AML-193 (cell line): ENCODE measurements at places on chromosomes 6 and 20.

DNA sequence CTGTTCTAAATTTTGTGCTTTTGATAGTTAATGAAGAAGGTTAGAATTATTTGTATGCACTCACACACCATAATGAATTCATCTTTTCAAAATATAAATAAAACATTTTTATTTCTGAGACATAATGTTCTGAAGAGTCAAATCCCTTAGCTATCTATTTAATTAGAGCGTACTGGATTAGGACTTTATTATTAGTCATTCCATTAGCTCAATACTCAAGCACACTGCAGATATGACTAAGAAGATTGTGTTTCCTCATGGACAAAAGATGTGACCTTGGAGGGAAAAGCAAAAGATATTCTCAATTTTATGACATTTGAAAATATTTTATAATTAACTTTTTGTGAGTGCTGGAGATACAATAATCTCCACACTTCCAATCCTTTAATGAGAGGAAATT lies 666.4 kb downstream of the CD109 start:
- DNase-seq, result no peak

- DNase-seq, result no peak
Measured at GRCh38 chr6:164015088-164015484, 600.6 kb downstream of the QKI start.

GRCh38 chr6:99661870-99662269 lies 55.2 kb downstream of the PRDM13 start:
- DNase-seq, result no peak

GRCh38 chr6:43758617-43759050 lies 11.4 kb upstream of the VEGFA start:
- DNase-seq, result peak; percentile 47

DNA sequence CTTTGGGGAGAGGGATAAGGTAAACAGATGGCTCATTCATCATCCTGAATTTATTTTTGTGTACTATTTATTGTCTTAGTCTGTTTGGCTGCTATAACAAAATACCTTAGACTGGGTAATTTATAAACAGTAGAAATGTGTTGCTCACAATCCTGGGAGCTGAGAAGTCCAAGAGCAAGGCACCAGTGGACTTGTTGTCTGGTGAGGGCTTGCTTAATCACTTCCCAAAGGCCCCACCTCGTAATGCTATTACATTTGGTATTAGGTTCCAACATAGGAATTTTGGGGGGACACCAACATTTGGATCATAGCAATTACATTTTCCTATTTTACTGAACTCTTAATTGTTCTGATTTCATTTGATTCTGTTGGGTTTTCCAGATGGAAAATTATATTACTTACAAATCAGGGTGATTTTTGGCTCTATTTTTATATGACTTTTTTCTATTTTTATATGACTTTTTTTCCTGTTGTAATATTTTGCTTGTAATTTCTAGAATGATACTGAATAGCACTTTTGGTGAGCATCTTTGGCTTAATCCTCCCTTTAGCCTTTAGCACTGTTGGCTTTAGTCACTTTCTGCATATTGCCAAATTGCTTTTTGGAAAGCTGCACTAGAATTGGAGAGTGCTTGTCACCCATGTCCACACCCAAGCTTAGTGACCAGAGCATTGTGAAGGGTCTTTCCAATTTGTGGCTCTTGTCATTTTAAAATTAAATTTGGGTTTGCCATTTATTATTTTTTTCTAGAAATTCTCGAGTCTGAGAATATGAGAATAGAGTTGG lies 43.7 kb upstream of the TULP4 start:
- DNase-seq, result no peak

DNA sequence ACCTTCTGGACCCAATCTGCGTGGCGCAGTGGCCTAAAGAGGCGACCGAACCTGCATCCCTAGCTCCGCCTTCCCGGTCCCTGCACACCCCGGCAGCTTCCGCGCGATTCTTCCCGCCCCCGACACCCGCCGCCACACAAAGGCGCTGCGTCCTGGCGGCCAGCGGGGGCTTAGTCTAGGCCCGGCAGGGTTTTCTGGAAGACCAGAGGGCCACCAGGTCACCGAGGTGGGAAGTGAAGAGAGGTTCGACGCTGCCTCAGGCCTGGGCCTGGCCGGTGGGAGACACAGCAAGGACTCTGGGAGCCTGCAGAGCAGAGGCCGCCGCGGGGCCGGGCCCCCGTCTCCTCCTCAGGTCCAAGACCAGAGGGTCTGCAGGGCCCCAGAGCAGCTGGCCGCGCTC lies 154.9 kb downstream of the OR2B2 start:
- no peak for DNase-seq
